ENCODE measurements at places on chromosomes 13 and 19.

DNA sequence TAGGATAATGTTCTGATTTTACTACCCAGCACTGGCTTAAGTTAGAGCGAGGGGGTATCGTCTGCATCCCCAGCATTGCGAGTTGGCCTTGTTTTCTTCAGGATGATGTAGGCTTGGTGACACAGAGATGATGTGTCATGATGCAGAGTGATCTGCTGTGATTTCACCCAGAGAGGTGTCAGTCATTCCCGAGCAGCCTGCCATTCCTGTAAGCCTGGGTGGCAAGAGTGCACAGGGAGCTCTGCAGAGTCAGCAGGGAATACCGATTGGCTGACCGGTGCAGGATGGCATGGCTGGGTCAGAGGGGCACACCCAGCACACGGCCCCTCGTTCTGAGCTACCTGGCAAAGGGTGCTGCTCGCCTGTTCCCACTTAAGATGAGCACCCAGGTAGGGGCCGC, 15.8 kb upstream of the GJB6 start:
- no peak for DNase-seq

GRCh38 chr13:65914716-65915115, 1315.4 kb downstream of the PCDH9 start:
- DNase-seq, result no peak

DNA sequence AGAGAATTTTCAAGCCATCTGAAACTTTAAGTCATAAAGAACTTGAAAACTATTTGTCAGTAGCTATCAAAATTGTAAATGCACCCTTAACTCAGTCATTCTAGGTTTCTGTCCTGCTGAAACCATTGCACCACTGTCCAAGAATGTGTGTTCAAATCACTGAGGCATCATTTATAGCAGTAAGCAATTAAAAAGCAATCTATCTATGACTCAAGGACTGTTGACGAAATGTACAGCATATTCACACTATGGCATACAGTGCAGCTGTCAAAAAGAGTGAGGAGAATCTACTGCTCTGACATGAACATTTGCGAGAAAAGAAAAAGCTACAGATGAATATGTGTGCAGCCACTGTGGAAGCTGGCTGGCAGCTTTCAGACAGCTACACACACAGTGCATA, 71.2 kb downstream of the ING1 start:
- DNase-seq, result no peak

DNA sequence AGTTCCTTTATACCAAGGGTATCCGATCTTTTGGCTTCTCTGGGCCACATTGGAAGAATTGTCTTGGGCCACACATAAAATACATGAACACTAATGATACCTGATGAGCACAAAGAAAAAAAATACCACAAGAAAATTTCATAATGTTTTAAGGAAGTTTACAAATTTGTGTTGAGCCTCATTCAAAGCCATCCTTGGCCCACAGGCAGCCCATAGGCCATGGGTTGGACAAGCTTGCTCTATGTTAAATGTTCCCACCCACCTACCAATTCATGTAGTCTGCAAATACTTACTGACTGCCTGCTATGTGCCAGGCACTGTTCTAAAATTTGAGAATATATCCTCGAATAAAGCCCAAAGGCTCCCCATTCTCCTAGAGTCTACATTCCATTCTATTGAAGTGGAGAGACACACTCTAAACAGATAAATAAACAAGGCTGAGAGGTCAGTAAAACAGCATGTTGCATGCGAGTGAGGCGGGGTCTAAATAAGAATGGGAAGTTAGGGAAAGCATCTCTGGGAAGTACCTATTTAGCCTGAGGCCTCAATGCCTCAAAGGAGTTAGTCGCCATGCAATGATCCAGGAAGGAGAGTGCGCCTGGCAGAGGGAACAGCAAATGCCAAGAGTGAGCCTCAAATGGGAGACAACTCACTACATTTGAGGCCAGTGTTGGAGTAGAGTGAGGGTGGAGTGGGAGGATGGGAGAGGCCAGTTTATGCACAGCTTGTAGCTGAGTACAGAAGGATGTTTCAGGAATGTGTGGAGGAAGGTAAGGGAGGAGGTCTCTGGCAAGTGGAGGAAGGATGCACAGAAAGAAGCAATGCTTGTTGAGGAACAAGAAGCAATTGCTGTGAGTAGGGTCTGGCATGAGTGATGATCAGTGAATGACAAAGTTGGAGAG, 52.5 kb upstream of the CLDN10 start:
- DNase-seq, result peak; percentile 75

GRCh38 chr19:55384131-55384919, at the start of gene TMEM238:
Gene TMEM238, minus strand, starts transcription at chr19:55384292. Its CDS starts 33 bp downstream, at chr19:55384259.
- DNase-seq, result no peak

DNA sequence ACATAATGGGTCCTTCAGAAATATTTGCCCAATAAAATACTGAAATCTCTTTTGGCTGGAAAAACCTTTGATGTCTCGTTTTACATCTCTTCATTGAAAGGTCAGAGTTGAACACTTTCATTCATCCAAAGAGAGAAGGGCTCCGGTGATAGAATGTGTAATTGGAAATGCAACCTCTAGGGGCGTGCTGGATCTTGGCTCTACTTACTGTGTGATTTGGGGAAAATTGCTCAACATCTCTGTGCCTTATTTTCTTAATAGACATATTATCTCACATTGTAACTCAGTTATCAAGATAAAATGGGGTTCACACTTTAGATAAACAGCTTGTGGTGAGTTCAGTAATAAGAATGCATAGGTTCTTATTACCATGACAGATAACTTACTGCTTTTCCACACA, 1444.1 kb downstream of the SLITRK5 start:
- DNase-seq, result no peak

DNA sequence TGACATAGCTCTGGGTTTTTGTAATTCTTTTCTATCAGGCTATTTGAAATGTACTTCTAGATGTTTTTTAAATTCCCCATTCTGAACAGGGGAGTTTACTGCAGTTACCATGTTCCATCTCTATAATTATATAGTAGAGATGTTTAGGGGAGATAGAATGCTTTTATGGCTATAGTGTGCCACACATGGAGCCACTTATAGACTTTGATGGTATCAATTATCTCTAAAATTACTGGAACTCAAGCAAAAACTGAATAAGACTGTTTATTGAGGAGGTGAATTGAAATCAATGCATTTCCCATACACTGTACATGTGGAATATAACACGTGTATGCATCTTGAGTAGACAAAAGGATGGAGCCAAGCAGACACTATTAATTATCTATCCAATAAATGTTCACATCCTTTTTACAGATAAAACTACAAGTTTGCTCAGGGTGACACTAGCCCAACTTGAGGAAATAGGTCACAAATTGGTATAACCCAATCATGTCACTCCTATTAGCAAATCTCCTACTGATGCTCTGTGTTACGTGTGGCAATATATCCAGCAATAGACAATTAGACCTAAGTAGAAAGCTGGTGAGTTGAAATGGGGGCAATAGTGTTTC, 1882.6 kb downstream of the PCDH9 start:
- no peak for DNase-seq

GRCh38 chr13:104854007-104854406, 1681.5 kb downstream of the EFNB2 start:
- no peak for DNase-seq

DNA sequence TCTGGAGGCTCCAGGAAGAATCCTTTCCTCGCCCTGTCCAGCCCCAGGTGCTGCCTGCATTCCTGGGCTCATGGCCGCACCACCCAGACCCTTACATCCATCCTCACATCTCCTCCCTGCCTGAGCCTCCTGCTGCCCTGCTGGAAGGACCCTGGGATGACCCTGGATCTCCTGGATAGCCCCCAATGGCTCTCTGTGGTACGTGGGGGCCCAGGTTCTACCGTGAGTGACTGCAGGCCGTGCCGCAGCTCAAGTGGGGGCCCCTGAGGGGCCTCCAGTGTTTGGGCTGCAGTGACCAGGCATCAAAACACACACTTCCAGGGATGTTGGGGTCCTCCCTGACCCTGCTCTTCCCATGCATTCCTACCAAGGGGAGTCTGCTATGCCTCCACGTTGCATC, 8.3 kb upstream of the MCF2L start:
- DNase-seq, result no peak

- DNase-seq, result peak; percentile 57
Observed at GRCh38 chr19:40596608-40597328, 4.4 kb upstream of the LTBP4 start.

- DNase-seq, result no peak
Observed at GRCh38 chr19:36330216-36330615, 48.8 kb downstream of the ZFP14 start.

GRCh38 chr19:27966390-27966816, 1246.5 kb downstream of the UQCRFS1 start:
- no peak for DNase-seq

DNA sequence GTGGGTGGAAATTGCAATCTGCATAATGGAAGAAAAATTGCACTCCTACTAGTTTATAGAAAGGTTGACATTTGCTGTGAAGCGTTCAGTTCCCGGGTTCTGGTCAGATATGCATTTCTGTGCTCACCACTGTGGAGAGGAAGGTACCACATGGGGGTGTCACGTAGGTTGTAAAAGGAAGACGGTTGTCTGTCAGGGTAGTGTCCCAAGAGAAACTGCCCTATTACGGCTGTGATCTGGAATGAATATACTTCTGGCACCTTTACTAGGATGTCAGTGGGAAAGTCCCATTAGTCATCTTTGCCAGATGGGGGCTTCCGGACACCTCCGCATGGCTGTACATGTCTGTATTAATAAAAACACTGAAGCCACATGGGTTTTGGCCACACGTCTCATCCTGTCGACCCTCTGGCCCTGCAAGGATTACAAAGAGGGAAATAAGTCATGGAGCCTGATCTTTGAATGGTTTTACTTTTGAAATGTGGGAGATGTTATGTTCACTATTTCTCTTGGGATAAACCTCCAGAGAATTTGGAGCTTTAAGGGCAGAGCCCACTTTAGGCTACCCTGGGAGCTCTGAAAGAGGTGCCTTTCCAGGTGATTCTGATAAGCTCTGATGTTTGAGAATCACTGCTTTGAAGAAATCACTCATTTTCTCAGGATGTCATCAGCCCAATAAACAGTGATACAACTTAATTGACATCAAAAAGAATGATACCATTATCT, 133.9 kb downstream of the AKAP11 start:
- DNase-seq, result no peak

GRCh38 chr13:74645586-74645985, 511.4 kb upstream of the KLF12 start:
- no peak for DNase-seq

GRCh38 chr19:35246466-35247092, 2.2 kb upstream of the LSR start:
- DNase-seq, result no peak

- peak; percentile 60 for DNase-seq
Observed at GRCh38 chr19:48967346-48968178, 2.5 kb downstream of the FTL start.

DNA sequence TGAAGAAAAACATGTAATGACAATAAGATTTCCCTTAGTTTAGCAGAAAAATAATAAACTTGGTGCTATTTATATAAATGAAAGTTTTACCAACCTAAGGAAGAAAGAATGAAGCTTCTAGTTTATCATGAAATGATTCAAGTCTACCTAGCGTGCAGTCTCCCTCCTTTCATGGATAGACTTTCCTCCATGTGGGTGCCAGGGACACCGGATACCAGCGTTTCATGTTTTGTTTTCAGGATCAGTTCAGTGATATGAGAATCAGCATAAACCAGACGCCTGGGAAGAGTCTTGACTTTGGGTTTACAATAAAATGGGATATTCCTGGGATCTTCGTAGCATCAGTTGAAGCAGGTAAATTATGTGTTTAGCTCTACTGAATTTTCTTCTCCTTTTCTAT, 196.7 kb downstream of the LMO7 start:
- no peak for DNase-seq

- DNase-seq, result no peak
Observed at GRCh38 chr19:43738780-43739211, 16.0 kb downstream of the SMG9 start.

DNA sequence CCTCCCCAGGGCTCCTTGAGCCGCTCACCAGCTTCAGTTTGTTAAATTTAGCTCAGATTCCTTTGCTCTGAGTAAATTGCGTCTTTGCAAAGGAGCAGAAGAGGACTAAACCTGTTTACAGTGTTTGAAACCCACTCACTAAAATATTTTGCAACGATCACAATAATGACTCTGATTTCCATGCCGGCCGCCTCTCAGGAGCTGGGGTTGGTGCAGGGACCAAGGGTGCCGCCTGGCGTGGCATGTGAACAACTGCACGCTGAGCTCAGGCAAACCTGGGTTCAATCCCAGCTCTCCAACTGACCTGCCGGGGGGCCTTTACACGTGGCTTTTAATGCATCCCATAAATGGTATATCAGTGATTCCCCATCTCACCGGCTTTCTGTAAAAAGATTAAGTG, 68.7 kb upstream of the CACNA1A start:
- peak; percentile 16 for DNase-seq

DNA sequence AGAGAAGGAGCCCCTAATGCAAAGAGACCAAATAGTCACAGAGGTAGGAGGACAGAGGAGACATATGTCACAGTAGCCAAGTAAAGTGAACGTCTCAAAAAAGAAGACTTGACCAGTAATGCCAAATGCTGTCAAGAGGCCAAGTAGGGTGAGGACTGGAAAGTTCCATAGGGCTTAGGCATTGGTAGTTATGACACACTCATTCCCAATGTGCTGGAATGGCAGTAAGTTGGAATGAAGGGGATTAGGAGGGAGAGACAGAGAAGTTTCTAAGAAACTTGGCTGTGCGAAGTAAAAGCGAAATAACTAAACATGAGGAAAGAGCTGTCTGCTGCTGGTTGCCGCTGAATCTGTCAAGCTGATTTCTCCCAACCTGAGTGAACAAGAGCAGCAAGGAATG, 14.9 kb upstream of the FRY start:
- no peak for DNase-seq

GRCh38 chr13:76472916-76473315, 413.3 kb downstream of the KCTD12 start:
- no peak for DNase-seq

GRCh38 chr19:46189971-46190888, 39.3 kb upstream of the IGFL1 start:
- DNase-seq, result no peak

GRCh38 chr13:19818223-19818842, 35.6 kb upstream of the PSPC1 start:
- DNase-seq, result peak; percentile 93

- DNase-seq, result peak; percentile 27
Observed at GRCh38 chr13:101785858-101786257, 333.4 kb downstream of the ITGBL1 start.

- no peak for DNase-seq
Observed at GRCh38 chr13:113952151-113952982, 21.5 kb downstream of the C13orf46 start.

DNA sequence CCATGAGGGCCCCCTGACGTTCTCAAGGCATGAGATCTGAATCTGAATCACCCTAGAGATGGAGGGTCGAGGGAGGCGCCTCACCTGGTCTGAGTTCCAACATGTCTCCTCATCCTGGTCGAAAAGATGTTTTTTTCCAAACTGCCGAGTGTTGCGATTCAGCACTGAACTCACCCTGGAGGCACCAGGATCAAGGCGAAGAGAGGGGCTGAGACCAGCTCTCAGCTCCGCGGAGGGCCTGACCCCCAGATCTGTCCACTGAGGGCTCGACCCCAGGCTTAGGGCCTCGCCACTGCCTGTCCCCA, 555 bp downstream of the NR2C2AP start:
- DNase-seq, result peak; percentile 37

- DNase-seq, result peak; percentile 94
Observed at GRCh38 chr13:52955472-52955874, 73.1 kb upstream of the OLFM4 start.

GRCh38 chr13:43268632-43269031, 245.2 kb downstream of the DNAJC15 start:
- DNase-seq, result no peak

GRCh38 chr19:6062274-6062673, 48.0 kb downstream of the RFX2 start:
- no peak for DNase-seq

Measured in ELF-1 (cell line).